ENCODE measurements at places on chromosomes 3 and 15.

DNA sequence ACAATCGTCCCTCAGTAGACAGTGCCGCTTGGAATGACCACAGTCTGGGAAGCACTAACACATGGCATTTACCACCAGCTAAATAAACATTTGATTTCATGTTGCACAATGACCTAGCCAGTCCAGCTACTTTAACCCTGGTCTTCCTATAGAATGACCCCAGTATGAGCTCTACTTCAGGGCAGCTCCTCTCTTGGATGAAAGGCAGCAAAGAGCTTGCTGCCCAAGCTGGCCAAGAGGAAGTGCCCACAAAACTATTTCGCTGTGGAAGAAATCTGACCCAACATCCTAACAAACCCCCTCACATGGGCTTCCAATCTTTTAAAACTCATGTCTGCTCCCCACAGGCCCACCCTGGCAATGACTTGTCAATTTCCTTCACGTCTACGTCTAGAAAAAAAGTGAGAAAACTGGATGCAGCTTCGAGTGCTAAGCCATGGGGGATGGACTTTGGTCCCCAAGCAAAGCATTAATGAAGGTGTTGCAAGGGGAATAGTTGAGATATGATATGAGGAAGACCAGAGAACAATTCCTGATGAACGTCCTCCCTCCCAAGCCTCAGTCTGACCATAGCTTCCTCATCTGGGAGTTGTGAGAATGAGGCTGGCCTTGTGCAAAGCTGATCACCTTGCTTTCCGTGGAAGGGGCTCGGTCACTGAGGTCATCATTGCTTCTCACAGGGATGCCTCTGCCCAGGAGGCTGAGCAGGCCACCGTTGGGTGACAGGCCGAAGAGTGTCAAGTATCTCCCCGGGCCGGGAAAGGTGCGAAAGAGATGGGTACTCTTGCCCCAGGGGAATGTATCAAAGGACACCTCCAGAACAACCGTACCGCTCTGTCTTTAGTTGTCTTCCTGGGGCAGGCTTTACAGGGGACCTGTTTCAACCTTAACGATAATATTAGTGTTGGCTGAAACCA, 964 bp downstream of the SLC25A20 start:
- peak; percentile 14 for DNase-seq

DNA sequence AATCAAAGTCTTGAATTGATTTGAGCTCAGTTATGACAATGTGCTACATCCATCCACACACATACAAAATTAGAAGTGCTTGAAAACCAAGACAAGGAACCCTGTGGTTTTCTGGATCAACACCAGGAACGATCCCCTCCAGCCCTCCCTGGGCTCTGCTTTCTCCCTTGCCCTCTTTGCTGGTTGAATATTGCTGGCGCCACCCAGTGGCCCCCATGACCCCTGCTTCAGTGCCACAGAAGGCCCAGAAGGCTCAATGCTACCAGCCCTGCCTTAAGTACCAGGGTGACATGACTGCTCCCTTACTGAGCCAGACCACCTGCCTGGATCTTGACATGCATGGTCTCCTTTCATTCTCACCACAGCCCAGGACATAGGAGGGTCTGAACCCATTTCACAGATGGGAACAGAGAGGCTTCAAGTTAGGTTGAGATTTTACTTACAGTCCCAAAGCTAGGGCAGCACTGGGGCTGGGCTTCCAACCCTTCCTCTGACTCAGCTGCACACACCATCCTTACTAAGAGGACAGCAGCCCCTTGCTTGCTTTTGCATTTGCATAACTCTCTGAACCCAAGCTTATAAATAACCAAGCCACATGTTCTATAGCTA, 15.0 kb downstream of the IL12A start:
- DNase-seq: peak; percentile 83

- DNase-seq: no peak
Measured at GRCh38 chr3:27675287-27675686, 46.8 kb downstream of the EOMES start.

GRCh38 chr15:36330598-36330997, 248.8 kb upstream of the CDIN1 start:
- no peak for DNase-seq

DNA sequence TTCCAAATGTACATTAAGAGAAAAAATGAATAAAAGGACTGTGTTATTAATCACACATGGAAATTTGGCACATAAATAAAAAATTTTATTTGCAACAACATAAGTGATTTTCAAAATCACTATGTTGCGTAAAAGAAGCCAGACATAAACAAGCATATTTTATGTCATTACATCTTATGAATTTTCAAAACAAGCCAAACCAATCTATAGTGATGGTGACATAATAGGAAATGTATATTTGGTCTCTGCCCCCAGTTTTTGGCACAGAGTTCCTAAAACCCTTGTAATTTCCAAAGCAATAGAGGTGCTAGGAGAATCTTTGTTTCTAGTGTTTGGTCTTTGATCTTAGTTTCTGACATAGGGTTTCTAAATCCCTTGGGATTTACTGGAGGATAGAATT, 543.3 kb downstream of the ZBBX start:
- DNase-seq: no peak

- DNase-seq: no peak
Measured at GRCh38 chr15:40150163-40150925, 10.5 kb upstream of the BUB1B start.

DNA sequence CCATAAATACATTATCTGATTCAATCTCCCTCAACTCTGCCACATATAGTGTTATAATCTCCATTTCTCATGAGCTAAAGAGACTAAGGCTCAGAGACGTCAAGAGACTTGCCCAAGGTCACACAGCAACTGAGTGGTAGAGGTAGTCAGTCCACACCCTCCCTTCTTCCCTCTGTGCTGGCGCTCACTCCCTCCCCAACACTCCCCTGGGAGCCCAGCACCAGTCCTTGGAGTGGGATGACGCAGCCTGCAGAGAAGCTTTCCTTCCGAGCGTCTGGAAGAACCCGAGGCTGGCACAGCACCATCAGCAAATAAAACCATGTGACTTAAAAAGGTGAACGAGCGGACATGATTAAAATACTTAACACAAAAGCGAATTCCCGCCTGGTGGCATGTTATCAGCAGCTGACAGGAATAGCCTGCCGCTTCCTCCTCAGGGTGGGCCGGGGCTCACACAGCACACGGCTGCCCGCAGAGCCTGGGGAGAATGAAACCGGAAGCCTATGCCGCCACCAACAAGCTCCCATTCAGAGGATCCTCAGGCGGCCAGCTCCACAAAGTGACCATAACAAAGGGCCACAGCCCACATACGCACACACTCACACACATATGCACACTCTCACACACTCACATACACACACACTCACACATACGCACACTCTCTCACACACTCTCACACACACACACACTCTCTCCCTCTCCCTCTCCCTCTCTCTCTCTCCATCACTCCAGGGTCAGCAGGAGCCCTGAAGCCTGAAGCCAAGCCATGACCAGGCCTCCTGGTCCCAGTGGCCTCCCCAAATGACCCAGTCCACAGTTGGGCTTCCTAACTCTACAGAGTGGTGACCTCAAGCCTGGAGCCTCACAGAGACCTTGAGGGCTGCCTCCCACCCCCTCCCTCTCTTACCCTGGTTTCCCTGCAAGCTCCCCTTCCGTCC, 120.5 kb downstream of the XXYLT1 start:
- peak; percentile 87 for DNase-seq

DNA sequence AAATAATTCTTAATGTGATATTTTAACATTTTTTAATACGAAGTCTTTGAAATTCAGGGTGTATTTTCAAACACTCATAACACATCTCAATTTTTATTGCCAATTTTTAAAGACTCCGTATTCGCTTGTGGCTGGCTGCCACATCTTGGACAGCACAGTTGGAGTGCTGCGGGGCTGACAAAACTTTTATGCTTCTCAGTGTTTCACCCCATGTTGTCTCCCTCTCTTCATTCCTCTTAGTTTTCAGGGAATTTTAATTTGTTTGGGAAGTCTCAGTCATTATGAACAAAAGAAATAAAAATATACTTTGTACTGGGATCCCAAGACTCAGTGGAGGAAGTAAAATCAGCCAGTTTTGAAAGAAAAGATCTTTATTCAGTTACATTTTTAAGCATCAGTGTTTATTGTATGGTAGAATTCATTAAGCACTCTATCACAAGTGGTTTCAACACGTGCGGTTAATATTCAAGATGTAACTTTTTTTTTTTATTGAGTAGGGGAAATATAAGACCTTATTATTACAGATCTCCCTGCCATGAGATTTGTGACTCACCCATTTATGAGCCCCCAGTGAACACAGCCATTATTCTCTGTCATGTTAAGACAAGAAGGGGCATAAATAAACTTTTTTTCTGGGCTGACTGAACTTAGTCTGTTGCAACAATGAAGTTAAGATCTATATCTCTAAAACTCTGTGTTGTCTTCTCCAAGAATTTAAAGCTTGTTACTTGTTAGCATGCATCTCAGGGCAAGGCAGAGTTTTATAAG, 26.8 kb downstream of the KAT2B start:
- no peak for DNase-seq

DNA sequence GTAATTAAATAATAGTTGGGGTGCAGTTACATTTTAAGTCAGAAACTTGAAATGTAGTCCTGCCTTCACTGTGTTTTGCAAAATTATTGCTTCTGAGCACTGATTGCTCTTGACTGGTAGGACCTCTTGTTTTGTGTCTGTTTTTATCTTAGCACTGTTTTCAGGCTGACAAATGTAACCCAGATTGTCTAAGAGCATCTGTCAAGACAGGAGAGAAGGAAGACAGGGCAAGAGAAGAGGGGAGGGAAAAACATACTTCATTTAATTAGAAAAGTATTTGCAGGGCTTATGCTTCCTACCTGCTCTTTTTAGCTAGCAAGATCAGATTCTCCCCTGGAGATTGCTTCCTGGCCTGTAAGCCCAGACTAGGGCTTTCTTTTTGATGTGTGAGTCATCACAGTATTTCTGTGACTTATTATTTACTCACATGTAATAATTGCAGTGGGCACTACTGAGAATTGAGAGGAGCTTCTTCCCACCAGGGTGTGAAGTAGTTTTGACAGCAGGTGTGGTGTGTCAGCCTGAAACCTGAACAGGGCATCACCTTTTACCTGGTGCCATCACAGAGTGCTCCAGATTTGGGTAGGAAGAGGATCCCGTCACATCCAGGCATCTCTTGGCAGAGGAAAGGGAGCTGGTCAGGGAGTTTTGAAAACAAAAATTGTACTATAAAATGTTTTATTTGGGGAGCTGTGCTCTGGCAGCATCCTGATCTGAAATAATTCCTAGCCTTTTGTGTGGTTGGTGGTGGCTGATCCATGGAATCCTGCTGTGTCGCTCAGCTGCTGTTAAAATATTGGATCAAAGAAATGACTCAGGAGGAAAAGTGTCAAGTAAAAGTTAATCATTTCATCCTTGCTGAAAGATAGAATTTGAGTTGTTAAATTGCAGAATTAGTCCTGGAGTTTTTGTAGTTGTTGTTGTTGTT, 98.2 kb downstream of the TMEM108 start:
- peak; percentile 78 for DNase-seq

DNA sequence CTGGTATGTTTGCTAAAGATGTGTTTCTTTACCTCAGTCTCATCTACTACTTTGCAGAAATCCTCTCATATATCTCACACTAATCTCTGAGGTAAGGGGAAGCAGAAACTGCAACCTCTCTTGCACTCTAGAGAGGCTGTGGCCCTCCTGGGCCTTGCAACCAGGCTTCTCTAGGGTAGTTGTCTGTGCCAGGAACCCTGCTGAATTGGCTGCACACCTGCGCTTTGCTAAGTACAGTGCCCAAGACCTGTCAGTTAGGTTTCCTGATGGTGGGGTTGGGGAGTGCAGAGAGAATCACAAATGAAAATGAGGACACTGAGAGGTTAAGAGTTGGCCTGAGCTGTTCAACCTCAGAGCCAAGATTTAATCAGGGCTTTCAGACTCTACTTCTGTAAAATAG, 117.2 kb upstream of the PLXNA1 start:
- no peak for DNase-seq
